ENCODE measurements at places on chromosomes 1 and 21.

- DNase-seq = no peak
Measured at GRCh38 chr1:76070538-76070937, 4.0 kb upstream of the ST6GALNAC3 start.

DNA sequence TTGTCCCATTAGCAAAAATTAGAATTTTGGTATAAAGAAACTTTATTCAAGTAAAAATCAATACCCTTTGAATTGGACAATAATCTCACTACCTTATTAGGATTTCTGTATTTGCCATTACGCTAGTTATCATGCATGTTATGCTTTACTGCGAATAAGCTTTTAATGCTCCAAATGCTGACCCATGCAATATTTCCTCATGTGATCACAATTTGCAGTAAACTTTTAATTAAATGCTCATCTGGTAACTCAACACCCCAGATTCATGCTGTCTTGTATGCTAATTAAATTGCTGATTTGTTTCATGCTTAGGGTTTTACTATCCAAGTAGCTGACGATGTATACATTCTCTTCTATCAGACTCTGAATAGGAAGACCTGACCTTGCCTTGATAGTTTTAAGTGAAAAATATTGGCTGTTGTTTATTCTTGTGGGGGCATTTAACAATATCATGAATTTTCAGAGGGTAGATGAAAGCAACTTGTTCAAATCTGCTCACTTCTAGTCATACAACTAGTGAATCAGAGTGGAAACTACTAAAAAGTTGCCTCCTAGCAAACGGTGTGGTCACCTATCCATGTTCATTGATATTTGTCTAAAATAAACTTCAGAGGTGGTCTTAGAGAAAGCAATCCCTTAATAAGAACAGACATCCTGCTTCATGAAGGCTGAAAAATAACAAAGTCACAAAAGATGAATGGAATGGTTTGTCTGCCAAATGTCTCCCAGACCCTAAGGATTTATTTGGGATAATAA lies 5.6 kb downstream of the XCL1 start:
- DNase-seq = no peak

DNA sequence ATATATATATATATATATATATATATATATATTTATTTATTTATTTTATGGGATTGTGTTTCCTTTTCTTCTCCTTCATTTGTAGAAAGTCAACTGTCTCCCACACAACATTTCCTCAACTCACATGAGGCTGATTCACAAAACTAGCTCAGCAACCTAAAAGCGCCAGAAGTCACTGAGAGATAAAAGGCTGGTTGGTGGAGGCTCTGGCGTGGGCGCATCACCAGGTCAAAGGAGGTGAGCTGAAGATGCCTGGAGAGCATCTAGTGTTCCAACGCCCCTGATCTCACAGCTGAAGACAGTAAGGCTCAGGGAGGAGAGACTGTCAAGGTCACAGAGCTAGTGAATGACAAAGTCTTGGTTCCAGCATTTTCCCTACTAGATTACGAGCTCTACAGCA lies 78.0 kb downstream of the HLCS start:
- no peak for DNase-seq

- DNase-seq = no peak
Measured at GRCh38 chr21:45640888-45641479, 2.5 kb upstream of the PCBP3 start.
